ENCODE measurements at places on chromosomes 1 and 21. TPM values are rescaled to one million over a fixed set of nuclear protein-coding genes. Genes with fewer than 3 reads are reported as not detected.

GRCh38 chr1:232393010-232393409, 236.9 kb downstream of the SIPA1L2 start:
- no peak for DNase-seq

DNA sequence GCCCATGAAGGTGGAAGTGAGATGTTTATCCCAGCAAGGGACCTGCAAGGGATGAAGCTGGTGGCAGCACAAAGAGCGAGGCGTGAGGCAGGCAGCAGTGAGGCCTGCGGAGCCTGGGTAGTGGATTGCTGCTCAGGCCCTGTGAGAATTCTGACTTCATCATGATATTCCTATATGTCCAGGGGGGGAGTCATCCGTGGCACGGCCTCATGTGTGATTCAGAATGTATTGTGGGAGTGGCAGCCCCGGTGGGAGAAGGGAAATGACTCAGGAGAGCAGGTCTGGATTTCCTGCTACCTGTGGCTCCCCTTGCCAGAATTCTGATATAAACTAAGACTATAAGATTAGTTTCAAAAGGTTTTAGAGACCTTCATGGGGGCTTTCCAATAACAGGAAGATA, 240.9 kb downstream of the CAMTA1 start:
- no peak for DNase-seq

- no peak for DNase-seq
These were observed 55.1 kb downstream of the PTGER3 start for GRCh38 chr1:70992521-70992920.

DNA sequence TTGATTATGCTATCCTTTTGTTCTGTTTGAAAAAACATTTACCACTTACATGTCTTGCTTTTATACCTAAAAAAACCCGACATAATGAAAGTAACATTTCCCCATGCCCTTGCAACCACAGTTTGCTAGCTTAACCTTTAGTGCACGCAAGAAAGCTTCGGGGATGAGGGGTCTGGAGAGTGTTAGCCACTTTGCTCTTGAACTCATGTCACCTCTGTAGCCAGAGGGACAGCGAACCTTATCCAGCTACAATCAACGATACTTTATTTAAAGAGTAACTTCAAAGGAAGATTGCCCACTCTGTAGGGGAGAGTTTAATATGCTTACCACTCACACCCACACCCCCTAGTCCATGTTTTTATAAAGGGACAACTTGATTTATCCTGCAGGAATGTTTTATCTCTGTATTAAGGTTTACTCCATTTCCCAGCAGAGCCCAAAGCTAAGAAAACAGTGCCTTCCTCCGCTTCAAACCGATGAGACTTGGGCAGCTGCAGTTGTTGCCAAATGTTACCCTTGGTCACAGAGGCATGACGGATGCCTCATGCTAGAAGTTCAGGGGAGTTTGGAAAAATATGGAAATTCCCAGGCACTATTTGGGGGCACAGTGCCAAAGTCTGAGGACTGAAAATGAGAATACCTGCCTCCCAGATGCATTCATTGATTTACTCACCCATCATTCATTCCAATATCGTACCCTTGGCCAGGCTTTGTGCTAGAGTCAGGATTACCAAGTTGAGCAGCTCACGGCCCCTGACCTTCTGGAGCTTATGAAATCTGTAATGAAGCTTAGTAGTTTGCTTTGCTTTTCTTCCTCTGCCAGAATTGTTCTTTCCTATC, 61.4 kb upstream of the VCAM1 start:
- DNase-seq, result no peak

- no peak for DNase-seq
These were observed 3.9 kb upstream of the SFN start for GRCh38 chr1:26858891-26859640.

Gene RUNX1
- total RNA-seq, result 8.2 TPM

Measured in esophagus squamous epithelium (tissue), 5 donors.